ENCODE measurements at places on chromosomes 3 and 15. TPM values are rescaled to one million over a fixed set of nuclear protein-coding genes. Genes with fewer than 3 reads are reported as not detected.

DNAH12 gene
- 0.08 TPM for total RNA-seq

ADAMTS7 gene
- 2.4 TPM for total RNA-seq

ARHGAP31 gene
- total RNA-seq = 3.6 TPM

PLAAT1 gene
- 0.37 TPM for total RNA-seq

FAM81A gene
- total RNA-seq = under 0.01 TPM

PRICKLE2 gene
- total RNA-seq = 5.4 TPM

GOLGA6L7 gene
- not detected for total RNA-seq

EPB42 gene
- total RNA-seq = not detected

- DNase-seq = no peak
Measured at GRCh38 chr3:143412084-143412483, 292.5 kb downstream of the CHST2 start.

GRCh38 chr3:33578325-33579177, 138.3 kb upstream of the UBP1 start:
- DNase-seq = no peak

DNA sequence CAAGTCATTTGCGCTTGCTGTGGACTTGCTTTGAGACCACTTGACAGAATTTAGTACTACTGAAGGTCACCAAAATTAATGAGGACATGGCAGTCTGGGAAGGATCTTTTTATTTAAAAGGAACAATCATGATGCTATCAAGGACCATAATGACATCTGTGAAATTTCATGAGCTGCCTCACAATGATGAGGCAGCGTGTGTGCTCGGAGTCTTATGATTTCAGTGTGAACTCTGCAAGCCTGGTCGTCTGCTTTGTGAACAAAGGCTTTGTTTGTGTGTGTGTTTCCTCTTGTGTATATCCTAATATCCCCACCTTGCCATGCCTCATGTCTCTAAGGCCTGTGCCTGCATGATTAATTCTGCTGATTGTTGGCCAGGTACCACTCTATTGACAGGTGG, 46.7 kb downstream of the RAD54L2 start:
- no peak for DNase-seq

DNA sequence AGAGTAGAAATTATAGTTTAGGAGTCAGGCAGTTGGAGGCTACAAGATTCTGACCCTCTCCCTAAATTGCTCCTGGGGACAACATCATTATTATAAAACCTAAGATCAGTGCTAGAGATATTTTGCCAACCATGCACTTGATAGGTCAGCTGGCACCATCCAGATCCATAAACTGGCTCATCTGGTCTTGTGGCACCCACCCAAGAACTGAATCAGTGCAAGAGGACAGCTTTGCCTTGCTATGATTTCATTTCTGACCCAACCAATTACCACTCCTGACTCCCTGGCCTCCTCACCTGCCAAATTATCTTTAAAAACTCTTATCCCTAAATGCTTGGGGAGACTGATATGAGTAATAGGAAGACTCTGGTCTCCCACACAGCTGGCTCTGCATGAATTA, 461.1 kb upstream of the TGFBR2 start:
- no peak for DNase-seq

- no peak for DNase-seq
Measured at GRCh38 chr3:134341389-134341788, 32.9 kb downstream of the AMOTL2 start.

DNA sequence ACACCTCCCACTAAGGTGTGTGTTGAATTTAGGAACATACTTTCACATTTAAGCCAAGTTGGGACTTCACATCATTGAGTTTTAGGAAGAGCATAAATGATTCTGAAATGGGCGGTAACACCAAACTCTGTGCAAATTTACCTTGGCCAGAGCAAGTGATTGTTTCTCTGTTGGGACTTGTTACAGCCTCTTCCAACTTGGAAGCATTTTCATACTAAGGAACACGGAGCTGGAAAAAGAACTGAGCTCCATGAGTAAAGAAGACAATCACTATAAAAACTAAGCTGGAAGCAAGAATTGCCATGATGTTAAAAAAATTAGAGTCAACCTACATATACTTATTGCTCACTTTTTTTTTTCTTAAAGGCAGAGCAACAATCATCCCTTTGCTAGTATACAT, 371.3 kb downstream of the ERC2 start:
- no peak for DNase-seq

DNA sequence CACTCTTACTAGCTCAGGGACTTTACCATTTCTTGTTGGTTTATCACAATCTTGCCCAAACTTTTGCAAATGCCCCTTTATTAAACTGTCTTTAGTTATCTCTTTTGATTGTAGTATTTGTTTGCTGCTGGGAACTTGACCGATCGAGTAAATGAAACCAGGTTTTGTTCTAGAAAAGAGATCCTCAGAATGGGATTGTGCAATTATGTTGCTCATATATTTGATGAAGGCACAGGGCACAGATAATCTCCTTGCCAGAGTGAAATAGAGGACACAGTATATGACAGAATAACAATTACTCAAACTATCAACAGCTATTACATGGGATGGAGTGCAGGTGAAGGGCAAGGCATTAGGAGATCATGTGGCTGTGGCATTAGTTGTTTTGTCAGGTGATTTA, 216.6 kb upstream of the RASGRP1 start:
- DNase-seq = no peak

DNA sequence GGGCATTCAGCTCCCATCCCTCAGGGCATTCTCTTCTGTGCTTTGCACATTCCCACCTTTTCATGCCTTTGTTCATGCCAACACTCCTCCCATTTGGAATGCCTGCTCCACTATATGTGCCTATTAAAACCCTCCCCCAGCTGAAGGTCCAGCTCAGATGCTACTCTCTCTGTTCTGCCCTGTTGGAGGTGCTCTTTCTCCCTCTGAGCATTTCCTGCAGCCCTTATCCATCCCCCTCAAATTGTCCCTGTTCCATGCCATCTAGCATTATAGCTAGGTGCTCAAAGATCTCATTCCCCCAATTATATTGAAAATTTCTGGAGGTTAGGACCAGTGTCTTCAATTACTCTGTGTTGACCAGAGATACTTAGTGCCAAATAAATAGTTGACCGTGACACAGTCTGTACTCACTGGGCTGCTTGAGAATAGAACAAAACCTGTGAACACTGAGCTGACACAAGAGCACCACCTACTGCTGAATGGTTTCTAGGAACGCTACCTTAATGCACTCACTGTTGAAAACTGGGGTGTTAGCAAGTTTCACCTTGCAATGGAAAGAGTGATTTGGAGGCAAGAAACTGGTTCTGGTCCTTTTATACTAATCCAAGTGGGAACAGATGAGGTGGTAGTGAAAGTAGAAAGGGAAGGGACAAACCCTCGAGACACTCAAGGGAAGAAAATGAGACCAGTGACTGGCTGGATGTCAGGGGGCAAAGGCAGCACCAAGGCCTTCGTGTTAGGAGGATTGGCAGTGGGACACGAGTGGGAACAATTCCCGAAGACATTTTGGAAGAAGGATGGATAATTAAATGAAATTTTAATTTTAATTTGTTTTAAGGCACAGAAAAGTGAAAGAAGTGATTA, 289.8 kb upstream of the ROPN1 start:
- no peak for DNase-seq

GRCh38 chr15:85440451-85440850, 60.0 kb downstream of the AKAP13 start:
- DNase-seq = no peak

GRCh38 chr15:89531796-89532537, 35.6 kb upstream of the RHCG start:
- DNase-seq = no peak

DNA sequence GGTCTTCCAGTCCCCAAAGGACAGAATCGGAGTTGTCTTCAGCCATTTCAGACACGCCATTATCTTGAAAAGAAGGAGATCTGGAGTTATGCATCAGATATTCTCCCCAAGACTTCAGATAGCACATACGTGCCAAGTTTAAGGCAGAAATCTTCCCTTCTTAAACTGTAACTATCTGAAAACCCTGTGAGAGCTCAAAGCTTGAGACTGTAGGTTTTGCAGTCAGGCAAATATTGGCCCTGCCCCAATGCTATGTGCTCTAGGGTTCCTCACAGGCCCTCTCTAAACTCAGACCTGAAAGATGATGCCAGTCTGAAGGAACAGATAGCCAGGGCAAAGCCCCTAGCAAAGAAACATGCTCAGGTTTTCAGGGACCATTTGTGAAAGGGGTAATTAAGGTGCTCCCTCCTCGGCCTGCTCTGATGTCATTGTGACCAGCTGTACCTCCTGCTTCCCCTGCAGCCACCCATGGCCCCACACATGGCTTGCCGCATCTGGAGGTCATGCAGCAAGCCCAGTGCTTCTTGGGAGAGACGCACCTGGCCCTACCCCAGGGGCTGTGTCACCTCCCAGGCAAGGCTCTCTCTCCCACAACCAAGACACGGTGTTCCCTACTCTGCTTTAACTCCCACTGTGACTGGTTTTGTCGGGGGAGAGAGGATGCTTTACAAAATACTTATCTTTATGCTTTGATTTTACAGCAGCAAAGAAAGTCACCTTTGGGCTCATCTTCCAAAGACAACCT, 53.4 kb upstream of the POMGNT2 start:
- no peak for DNase-seq

- DNase-seq = no peak
Measured at GRCh38 chr3:44125246-44125645, 116.4 kb upstream of the TOPAZ1 start.

DNA sequence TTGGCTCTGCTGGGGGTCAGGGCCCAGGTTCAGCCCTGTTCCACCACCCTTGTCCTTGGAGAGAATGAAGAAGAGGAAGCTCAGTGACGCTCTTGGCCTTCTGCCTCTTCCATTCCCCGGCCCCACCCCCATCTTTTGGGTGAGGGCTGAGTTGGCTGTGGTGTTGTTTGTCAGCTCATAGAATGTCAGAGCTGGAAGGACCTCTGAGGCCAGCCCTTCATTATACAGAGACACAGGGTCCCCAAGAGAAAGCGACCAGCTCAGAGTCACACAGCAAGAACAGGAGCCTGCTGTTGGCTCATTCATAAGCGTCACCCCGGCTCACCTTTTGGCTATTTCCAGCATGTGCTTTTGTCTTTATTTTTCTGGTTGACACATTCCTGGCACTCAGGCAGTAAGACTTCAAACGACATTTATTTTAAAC, 68.2 kb downstream of the AAGAB start:
- DNase-seq = no peak

DNA sequence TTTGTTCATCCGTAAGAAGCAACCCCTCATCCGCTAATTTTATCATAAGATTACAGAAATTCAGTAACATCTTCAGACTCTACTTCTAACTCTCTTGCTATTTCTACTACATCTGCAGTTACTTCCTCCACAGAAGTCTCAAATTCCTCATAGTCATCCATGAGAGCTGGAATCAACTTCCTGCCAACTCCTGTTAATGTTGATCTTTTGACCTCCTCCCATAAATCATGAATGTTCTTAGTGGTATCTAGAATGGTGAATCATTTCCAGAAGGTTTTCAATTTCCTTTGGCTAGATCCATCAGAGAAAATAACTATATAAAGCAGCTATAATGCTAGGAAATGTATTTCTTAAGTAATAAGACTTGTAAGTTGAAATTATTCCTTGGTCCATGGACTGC, 115.1 kb downstream of the TAFA4 start:
- no peak for DNase-seq

GRCh38 chr15:27985099-27985498, 114.0 kb downstream of the OCA2 start:
- no peak for DNase-seq

DNA sequence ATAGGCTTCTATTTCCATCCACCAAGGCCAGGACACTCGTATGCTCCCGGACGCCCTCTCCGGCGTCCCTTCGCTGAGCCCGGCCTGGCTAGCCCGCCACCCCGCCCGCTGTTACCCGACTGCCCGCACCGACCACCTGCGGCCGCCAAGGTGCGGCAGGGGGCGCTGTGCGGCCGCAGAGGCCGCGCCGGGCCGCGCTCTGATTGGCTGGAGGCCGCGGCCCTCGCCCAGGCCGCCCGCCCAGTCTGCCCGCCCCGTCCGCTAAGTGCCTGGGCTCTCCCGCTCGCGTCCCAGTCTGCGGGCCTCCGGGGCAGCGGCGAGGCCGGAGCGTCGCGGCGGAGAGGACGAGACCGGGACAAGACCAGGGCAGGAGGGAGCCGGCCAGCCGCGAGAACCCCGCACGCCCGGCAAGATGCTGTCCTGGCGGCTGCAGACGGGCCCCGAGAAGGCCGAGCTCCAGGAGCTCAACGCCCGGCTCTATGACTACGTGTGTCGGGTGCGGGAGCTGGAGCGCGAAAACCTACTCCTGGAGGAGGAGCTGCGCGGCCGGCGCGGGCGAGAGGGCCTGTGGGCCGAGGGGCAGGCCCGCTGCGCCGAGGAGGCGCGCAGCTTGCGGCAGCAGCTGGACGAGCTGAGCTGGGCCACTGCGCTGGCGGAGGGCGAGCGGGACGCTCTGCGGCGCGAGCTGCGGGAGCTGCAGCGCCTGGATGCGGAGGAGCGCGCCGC, at the start of gene SYNM:
Gene SYNM, plus strand, starts transcription at position 293 of the 726 bp plus-strand sequence. Its CDS starts 120 bp downstream, at position 413.
- DNase-seq = peak; percentile 73

- no peak for DNase-seq
Measured at GRCh38 chr3:71304684-71305083, 278.8 kb downstream of the FOXP1 start.

GRCh38 chr15:70857562-70858285, 3.8 kb upstream of the LARP6 start:
- DNase-seq = no peak

- no peak for DNase-seq
Measured at GRCh38 chr15:90595763-90596155, 66.0 kb downstream of the CRTC3 start.

GRCh38 chr3:64078966-64079365, 55.7 kb upstream of the PSMD6 start:
- no peak for DNase-seq

DNA sequence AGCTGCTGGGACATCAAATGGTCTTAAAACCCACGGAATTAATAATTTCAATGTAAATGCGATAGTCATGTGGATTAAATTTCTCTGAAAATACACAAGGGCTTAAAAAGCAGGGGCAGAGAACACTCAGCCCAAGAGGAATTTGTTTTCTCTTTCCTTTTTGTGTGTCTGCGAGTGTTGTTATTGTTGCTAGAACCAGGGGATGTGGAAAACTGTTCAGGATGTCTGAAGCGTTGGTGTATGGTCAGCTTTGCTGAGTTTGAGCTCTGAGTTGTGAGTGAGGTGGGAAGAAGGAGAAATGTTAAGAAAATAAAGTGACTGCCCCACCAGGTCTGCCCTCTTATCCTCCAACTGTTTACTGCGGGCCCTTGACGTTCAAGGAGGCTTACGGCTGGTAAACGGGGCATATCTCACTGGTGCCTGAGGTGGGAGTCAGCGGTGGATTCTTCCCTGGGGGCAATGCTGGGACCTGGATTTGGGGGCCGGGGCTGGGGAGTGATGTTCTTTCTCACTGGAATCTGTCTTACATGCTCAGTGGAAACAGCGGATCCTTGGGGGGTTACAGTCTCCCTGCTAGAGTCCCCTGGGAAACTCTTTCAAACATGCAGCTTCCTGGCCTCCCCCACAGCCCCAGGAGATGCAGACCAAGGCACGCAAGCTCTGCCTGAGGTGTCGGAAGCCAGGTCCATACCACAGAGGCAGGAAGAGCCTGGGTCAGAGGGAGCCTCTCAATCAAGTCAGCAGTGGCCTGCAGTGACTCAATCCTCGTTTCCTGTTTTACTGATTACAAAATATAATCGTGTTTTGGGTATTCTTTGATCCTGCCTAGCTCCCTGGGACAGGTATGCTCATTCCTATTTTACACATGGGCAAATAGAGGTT, 41.8 kb downstream of the ITGA11 start:
- DNase-seq = peak; percentile 28

GRCh38 chr3:160773722-160774121, 17.7 kb downstream of the PPM1L start:
- no peak for DNase-seq

- DNase-seq = no peak
Measured at GRCh38 chr3:32147509-32147908, 41.1 kb downstream of the GPD1L start.

Measured in liver (tissue), 10 donors.